ENCODE measurements at places on chromosomes 7 and 10.
A peak's percentile ranks its signal among the peaks of the same experiment; 100 is the strongest.

- DNase-seq: no peak
Measured at GRCh38 chr10:83037653-83038052, 1101.7 kb upstream of the GHITM start.

GRCh38 chr10:130894471-130894870, 417.1 kb downstream of the TCERG1L start:
- no peak for DNase-seq

DNA sequence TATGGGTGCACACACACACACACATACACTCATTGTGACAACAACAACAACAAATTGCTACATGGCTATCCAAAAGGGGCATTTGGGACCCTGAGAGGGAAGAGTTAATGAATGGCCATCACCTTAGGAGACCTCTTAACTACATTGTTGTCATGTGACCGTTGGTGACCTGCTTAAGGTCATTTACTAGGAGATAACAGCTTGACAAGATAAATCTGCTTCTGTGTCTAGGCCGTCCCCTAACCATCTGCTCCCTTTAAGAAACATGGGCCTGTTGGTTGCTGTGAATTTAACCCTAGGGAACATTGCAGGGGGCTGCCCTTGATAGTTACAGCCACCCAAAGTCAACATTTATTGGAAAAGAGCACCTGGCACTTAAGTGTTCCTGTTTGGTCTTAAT, 29.7 kb downstream of the C1QL3 start:
- no peak for DNase-seq

GRCh38 chr7:36925691-36926090, 201.4 kb upstream of the AOAH start:
- no peak for DNase-seq

DNA sequence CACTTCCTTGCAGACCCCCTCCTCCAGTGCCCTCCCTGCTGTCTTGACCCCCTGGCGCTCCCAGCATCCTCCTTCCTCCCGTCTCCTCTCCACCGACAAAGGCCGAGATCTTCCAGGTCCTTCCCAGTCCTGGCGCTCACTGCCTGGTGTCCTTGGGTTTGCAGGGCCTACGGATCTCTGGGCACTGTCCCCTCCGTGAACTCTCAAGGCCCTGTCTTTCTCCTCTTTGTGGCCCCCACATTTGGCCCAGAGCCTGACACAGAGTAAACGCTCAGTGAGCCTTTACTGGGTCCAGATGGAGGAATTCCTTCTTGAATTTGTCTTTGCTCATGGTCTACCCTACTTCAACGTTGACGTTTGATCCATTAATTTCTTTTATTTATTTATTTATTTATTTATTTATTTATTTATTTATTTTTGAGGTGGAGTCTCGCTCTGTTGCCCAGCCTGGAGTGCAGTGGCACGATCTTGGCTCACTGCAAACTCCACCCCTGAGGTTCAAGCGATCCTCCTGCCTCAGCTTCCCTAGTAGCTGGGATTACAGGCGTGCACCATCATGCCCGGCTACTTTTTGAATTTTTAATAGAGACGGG, 29.7 kb downstream of the TMEM270 start:
- DNase-seq: no peak

DNA sequence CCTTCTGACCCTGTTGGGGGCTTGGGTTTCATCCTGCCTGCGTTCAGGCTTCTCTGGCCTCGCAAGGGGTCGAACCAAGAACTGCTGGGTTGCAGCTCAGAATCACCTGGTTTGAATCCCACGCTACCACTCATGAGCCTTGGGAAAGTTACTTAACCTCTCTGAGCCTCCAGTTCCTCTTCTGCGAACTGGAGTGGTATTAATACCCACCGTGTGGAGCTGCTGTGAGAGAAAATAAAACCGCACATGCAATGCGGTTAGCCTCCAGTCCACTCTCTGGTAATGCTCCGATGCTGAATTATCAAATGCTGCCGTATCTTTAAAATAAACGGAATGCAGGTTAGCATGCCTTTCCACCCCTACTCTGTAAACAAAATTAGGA, 171.9 kb downstream of the ARHGAP12 start:
- DNase-seq: no peak

DNA sequence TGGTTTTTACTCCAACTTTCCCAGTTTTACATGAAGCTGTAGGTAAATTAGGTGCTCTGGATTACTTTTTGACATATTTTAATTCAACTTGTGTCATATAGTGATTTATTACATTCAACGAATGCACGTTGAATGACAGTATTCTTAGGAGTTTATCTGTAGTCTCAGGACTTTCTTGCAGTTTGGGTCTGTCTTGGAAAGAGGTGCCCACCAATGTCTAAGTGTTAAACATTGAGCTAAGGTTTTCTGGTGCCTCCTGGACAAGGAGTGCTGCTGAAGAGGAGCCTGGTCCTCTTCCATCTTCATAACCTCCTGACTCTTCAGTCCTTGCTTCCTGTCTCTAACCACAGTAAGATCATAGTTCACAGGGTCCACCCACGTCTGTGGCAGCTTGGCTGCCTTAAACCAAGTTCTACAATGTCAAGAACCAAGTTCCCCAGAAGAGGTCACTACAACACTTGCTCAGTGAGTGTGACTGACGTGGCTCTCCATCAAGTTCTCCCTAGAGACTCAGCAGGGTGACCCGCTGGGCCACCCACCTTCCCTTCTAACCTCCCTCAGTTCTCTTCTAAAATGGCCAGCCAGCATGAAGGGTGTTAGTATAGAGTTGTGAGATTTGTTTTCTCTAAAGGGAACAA, 6.1 kb downstream of the NPY start:
- DNase-seq: peak; percentile 3

- no peak for DNase-seq
Measured at GRCh38 chr10:26909753-26910152, 49.0 kb upstream of the ABI1 start.

- DNase-seq: no peak
Measured at GRCh38 chr10:98924526-98924925, 311.1 kb downstream of the HPSE2 start.

DNA sequence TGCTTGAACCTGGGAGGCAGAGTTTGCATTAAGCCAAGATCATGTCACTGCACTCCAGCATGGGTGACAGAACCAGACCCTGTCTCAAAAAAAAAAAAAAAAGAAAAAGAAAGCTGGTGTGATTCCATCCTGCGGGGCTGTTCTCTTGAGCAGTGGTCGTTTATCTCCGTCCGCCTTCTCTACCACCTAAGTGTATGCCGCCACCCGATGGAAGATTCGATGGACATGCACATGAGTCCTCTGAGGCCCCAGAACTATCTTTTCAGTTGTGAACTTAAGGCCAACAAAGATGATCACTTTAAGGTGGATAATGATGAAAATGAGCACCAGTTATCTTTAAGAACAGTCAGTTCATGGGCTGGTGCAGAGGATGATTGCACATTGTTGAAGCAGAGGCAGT, 65.7 kb downstream of the ABRAXAS2 start:
- no peak for DNase-seq

GRCh38 chr7:44176486-44176885, 12.8 kb downstream of the GCK start:
- DNase-seq: no peak

DNA sequence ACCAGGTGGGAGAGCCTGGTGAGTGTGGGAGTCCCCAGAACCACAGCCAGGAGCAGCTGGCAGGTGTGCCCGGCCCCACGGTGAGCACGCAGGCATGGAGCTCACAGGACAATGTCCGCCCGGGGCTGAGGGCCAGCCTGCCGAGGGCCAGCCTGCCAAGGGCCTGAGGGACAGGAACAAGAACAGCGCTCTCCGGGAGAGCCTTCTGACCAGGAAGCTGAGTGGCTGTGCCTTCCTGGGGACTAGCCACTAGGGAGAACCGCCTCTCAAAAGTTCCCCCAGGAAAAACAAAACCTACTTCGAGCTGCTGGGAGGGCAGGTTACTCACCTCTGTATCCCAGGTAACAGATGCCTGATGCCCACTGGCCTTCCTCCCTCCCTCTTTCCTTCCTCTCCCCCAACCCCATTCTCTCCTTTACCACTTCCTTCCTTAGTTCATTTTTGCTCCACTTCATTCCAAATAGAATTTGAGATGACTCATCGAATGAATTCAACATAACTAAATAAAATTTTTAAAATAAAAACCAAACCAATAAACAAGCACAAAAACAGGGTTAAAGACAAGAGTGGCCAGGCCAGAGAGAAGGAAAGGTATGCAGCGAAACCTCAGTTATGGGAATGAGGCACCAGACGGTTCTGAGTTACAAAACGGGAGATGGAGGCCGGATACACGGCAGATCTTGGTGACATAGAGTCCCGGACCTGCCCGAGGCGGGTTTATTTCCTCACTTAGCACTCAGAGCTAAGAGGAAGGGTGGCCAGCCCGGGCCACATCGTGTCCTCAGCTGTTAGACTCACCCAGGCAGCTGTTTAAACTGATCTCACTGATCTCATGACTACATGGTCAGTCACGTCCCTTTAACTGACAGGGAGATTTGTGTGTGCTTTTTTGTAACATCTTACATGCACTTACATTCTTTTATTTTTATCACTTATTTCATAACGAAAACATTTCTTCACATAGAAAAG, 128.5 kb downstream of the TNS3 start:
- no peak for DNase-seq

- no peak for DNase-seq
Measured at GRCh38 chr10:84944187-84944586, 615.8 kb downstream of the CCSER2 start.

- no peak for DNase-seq
Measured at GRCh38 chr10:30897048-30897447, 134.6 kb downstream of the ZNF438 start.

DNA sequence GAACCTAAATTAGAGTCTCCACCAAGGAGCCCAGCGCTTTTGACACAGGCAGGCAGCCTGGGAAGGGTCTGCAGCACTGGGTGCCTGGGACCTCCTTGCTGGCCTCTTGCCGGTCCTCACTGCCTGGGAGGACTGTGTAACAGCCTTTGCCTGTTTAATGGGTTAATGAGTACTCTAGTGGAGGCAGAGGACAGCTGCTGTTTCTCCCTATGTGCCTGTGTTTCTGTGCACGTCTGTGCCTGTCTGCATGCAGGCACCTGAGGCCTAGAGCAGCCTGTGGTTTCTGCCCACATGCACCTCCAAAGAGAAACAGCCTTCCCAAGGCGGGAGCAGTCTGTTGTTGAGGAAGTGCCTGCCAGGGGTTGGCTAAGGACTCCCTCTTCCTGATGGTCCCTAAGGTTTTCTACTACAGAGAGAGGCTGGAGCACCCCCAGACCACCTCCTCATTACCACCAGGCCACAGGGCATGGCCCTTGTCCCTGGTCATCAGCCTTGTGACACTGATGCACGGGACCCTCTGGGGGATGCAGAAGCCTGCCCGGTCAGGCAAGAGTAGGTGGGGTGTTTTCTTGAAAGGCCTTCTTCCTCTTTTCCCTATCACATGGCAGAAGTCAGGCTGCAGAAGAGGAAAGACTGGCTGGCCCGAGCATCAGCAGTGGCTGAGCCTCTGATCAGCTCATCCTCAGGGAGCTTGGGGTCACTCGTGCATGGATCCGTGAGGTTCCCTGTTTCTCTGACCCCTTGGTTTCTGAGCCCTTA, 14.2 kb downstream of the SLC29A3 start:
- no peak for DNase-seq

DNA sequence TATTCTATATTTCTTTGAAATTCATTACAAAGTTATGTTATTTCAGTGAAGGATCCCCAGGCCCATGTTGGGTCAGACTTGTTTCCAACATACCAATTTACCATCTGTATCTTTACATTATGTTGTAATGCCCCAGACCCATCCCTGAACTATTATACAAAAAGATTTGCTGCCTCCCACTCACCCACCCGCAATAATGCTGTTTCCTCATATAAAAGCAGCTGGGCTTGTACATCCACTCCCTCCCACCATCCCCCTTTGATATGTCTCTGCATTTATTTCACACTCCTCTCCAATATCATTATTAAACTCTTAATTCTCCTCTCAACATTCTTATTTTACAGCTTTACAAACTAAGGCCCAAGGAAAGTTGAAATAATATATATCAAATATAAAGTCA, 153.7 kb downstream of the DOCK4 start:
- DNase-seq: no peak

GRCh38 chr7:75962607-75963380, 31.6 kb downstream of the TMEM120A start:
- peak; percentile 51 for DNase-seq

DNA sequence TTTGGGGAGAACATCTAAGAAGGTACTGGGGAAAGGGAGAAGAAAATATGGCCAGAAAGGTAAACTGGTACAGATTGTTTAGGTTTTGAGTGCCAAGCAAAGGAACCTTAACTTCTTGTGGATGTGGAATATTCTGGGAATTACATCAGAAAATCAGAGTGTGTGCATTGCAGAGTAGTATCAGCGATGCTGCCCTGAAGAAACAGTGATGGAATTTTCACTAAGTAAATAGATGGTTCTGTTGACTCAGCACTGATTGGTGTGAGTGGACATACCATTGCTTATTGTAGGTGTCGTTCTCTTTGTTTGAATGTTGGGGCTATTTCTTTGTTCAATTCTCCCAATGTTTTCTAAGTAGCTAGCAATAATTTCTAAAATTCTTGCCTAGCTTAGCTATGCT, 24.4 kb upstream of the AKR1B1 start:
- no peak for DNase-seq

DNA sequence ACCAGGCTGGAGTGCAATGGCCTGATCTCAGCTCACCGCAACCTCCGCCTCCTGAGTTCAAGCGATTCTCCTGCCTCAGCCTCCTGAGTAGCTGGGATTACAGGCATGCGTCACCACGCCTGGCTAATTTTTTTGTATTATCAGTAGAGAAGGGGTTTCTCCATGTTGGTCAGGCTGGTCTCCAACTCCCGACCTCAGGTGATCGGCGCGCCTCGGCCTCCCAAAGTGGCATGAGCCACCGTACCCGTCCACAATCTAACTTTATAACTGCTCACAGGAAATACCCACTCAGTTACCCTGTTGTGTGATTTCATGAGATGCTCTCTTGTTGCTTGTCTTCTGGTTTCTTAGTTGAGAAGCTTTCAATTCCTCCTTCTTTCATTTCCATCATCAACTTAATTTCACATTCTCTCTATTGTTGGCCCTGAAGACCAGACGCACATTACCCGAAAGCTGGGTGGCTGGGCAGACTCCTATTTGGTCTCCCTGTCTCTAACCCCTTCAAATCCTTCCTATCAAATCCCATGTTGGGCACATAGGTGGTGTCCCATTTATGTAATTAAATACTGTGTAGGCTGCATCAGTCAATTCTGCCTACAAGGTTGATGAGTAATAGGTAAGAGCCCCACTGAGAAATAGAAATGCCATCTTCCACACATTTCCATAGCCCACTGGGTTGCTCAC, 1.1 kb upstream of the GSTO2 start:
- DNase-seq: no peak

- DNase-seq: peak; percentile 86
Measured at GRCh38 chr10:43905512-43906236, 257.0 kb upstream of the ZNF32 start.

Data from skin of body (tissue), 3 donors.